NCI-H748 treated with DMSO at 0.1 percent for 48 hours (cell line): ENCODE measurements at places on chromosomes 6 and 20.

DNA sequence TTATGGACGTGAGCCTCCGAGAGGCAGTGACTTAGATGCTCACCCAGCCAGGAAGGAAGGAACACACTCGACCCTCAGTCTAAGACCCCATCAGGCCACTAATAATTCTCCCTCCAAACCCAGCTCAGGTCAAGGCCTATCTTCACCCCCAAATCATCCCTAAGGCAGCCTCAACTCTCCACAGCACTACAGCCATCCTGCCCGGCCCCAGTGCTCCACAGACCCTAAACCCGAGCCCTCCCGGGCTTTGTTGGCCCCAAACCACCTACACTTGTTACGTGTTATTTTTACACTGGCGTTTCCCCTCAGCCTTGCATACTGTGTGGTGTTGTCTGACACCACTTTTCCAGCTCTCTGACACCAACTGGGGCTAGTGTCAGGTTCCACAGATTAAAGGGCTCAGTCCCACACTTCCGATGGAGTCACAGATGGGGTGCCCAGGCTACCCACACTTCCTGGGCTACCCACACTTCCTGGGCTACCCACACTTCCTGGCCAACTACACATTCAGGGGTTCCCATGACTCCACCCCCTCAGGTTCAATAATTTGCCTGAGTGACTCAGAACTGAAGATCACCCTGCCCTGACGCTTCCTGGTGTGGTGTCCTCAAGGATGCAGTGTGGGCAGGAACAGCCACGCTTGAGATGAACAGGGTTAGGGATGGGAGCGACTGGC is 25.3 kb downstream of the RBCK1 start:
- no peak for DNase-seq

GRCh38 chr6:158379336-158379735 is 67.1 kb downstream of the TULP4 start:
- DNase-seq: no peak

GRCh38 chr6:149820506-149820905 is 43.7 kb downstream of the LRP11 start:
- no peak for DNase-seq

DNA sequence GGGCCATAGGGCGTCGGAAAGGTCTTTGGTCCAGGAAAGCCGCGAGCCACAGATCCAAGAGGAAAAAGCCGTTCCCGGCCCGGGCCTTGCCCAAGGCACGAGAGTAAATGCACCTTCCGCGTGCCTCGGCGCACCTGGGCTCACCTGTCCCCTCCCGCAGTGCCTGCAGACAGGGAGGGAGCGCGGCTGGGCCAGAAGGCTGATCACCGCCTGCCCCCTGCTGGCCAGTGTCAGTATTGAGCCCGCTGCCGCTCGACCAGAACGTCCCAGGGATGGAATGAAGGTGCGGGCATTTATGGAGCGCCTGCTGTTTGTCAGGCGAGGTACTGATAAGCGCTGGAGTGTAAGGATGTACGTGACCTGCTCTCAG is 679 bp upstream of the LPIN3 start:
- peak; percentile 58 for DNase-seq

GRCh38 chr6:159487636-159488035 is 205.4 kb downstream of the SOD2 start:
- no peak for DNase-seq

DNA sequence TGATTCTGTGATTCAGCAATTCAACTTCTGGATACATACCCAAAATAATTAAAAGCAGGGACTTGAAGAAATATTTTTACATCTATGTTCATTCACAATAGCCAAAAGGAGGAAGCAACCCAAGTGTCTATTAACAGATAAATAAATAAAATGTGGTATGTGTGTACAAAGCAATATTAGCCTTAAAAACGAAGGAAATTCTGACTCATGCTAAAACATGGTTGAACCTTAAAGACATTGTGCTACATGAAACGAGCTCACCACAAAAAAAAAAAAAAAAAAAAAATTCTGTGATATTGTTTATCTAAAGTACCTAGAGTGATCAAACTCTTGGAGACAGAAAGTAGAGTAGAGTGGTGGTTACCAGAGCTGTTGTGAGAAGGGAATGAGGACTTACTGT is 54.8 kb upstream of the TFAP2D start:
- DNase-seq: no peak

GRCh38 chr20:24970754-24971153 is 21.7 kb downstream of the CST7 start:
- DNase-seq: no peak

- no peak for DNase-seq
Observed at GRCh38 chr6:44672086-44672485, 284.6 kb downstream of the CDC5L start.

- DNase-seq: no peak
Observed at GRCh38 chr6:14851281-14851680, 394.6 kb upstream of the JARID2 start.

- DNase-seq: peak; percentile 79
Observed at GRCh38 chr20:7879883-7880282, 60.4 kb downstream of the HAO1 start.

- DNase-seq: peak; percentile 22
Observed at GRCh38 chr6:149723771-149724417, 6.0 kb upstream of the LATS1 start.

DNA sequence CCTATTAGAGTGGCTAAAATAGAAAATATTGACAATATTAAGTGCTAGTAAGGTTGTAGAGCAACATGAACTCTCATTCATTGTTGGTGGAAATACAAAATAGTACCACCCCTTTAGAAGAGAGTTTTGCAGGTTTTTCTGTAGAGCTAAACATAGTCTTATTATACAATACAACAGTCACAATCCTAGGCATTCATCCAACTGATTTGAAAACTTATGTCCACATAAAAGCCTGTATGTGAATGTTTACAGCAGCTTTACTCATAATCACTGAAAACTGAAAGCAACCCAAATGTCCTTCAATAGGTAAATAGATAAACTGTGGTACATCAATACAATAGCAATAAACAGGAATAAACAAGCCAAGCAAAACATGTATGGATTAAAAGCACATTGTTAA is 162.6 kb upstream of the PRND start:
- DNase-seq: no peak

DNA sequence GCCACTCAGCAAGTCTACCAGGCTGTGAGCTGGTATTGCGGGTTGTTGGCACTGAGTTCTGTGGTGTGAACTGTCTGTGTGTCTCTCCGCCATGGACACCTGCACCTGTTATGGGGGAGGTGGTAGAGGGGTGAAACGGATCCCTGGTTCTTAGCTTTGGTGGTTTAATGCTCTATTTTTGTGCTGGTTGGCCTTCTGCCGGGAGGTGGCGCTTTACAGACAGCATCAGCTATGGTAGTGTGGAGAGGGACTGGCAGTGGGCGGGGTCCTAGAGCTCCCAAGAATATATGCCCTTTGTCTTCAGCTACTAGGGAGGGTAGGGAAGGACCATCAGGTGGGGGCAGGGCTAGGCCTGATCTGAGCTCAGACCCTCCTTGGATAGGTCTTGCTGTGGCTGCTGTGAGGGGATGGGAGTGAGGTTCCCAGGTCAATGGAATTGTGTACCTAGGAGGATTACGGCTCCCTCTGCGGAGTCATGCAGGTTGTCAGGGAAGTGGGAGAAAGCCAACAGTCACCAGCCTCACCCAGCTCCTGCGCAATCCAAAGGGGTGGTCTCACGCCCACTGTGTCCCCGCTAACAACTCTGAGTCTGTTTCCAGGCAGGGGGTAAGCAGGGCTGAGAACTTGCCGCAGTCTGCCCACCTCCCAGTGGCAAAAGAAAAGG is 154.3 kb downstream of the CCDC170 start:
- no peak for DNase-seq

DNA sequence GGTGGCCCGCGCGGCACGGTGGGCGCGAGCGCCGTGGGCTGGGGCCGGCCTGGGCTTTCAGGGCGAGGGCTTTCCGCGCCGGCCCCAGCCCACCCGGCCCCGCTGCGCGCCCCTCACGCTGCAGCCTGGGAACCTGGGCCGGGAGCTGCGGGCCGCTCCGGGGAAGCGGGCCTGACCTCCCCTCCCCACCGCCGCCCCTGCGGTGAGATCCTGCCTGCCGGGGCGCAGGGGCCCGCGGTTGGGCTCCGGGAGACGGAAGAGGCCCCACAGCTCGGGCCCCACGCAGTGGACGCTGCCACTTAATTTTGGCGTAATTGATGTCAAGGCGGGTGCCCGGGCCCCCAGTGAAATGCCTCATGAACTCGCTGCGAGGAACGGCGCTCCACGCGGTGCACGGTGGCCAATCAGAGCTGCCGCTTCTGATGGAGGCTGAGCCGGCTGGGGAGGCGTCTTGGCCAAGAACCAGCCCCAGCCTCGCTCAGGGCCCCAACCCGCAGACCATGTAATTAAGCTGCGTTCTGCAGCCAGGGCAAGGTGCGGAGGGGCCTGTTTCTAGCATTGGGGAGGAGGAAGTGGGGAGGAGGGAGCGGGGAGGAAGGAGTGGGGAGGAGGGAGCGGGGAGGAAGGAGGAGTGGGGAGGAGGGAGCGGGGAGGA is 96.1 kb upstream of the BHLHE23 start:
- no peak for DNase-seq

- DNase-seq: no peak
Observed at GRCh38 chr6:79422666-79423065, 114.6 kb downstream of the LCA5 start.

GRCh38 chr20:42598581-42598980 is 591.1 kb downstream of the PTPRT start:
- no peak for DNase-seq

DNA sequence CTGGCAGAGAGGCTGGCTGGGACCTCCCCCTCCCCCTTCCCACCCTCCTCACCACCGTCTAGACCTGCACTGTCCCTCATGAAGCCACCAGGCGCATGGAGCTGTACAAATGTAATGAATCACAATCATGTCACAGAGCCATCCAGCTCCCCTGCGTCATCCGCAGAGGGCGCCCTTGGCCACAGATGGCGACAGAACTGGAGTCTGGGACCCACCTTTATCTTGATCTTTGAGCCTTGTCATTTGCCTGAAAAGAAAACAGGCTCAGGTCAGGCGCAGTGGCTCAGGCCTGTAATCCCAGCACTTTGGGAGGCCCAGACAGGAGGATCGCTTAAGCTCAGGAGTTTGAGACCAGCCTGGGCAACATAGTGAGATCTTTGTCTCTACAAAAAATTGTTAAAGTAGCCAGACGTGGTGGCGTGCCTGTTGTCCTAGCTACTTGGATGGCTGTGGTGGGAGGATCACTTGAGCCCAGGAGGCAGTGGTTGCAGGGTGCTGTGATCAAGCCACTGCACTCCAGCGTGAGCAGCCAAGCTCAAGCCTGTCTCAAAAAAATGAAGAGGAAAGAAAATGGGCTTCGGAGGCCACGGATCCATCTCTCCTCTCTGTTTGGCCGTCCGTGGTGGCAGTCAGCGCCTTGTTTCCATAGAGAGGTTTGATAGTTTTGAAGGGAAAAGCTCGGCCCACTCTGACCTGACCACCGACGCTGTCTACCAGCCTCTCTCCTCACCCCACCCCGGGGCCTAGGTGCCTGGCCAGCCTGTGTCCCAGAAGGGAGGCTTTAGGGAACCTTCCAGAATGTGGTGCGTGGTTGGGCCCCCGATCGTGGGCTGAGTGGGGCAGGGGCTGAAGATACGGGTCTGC is 6.2 kb downstream of the COL9A3 start:
- DNase-seq: no peak

GRCh38 chr6:101760843-101761621 is 367.5 kb downstream of the GRIK2 start:
- no peak for DNase-seq

GRCh38 chr6:34275128-34275804 is 26.5 kb upstream of the SMIM29 start:
- no peak for DNase-seq

DNA sequence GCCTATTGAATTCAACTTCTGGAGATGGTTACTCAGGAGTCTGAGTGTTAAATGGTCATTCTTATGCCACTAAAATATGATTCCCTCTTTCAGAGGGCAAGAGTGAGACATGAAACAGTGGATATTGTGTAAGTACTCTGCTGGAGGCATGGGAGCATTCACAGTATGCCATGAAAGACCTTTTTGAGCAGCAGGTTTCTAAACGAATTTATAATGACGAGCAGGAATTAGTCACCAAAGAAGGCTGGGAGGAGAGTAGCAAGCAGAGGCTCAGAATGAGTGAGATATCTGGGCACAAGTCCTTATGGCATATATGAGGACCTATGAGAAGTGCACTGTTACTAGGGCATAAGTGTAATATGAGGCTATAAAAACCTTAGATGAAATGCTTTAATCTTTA is 10.9 kb upstream of the MYB start:
- no peak for DNase-seq

DNA sequence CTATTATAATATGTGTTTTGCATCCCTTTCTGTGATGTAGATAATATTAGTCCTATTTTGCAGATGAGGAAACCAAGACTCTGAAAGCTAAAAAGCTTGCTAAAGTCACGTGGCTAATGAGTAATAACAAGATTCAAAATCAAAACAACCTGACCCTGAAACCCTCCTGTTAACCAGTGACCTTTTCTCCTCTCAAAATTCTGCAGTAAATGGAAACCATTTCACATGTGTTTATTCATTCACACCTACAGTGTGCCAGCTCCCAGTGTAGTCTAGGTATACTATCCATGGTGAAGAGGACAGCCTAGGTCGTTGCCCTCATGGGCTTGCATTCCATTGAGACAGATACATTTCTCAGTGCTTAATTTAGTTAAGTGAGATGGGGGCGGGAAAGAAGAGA is 30.6 kb upstream of the PHACTR2 start:
- DNase-seq: no peak

DNA sequence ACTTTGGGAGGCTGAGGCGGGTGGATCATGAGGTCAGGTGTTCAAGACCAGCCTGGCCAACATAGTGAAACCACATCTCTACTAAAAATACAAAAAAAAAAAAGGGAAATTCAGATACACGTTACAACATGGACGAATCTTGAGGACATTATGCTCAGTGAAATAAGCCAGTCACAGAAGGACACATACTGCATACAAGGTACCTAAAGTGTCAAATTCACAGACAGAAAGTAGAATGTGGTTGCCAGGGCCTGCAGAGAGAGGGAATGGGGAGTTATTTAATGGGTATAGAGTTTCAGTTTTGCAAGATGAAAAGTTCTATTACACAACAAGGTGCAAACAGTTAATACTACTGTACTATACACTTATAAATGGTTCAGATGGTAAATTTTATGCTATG is 75.1 kb downstream of the SNX5 start:
- no peak for DNase-seq
